ENCODE measurements at places on chromosomes 1 and 21. TPM values are rescaled to one million over a fixed set of nuclear protein-coding genes. Genes with fewer than 3 reads are reported as not detected.

Gene CGN
- 0.62 TPM for total RNA-seq

Gene TDRD10
- total RNA-seq = not detected

Gene TESK2
- total RNA-seq = 6.7 TPM

Gene DCDC2B
- not detected for total RNA-seq

Gene C4BPA
- not detected for total RNA-seq

Gene FCN3
- not detected for total RNA-seq

Gene ANGPTL3
- total RNA-seq = not detected

Gene SH2D1B
- not detected for total RNA-seq

Gene SGIP1
- 0.07 TPM for total RNA-seq

Gene PGLYRP4
- not detected for total RNA-seq

Gene TRIM17
- 1.0 TPM for total RNA-seq

Gene CDC20
- total RNA-seq = 179 TPM

Gene SLAMF6
- 55.0 TPM for total RNA-seq

Gene C1orf87
- total RNA-seq = not detected

Gene ZBTB8A
- total RNA-seq = 0.21 TPM

Gene KRTAP10-6
- not detected for total RNA-seq

Gene ZNF683
- total RNA-seq = not detected

Gene PRXL2B
- total RNA-seq = 22.1 TPM

Gene CD1D
- not detected for total RNA-seq

Gene KTI12
- 7.3 TPM for total RNA-seq

Gene FHAD1
- total RNA-seq = not detected

Gene MNDA
- not detected for total RNA-seq

Gene MIXL1
- total RNA-seq = not detected

Gene ALX3
- not detected for total RNA-seq

Gene CAMSAP2
- 6.5 TPM for total RNA-seq

Gene SLC25A24
- 5.2 TPM for total RNA-seq

Gene CCDC17
- 1.0 TPM for total RNA-seq

Gene KIF2C
- 147 TPM for total RNA-seq

Gene COG2
- total RNA-seq = 22.1 TPM

Gene IRF6
- total RNA-seq = 0.48 TPM

Gene ALG14
- total RNA-seq = 4.1 TPM

Gene ATAD3C
- 0.57 TPM for total RNA-seq

Gene LCE3D
- not detected for total RNA-seq

Gene NID1
- total RNA-seq = not detected

Gene TRIM67
- not detected for total RNA-seq

Gene FMN2
- not detected for total RNA-seq

Gene KCNE2
- not detected for total RNA-seq

Gene NBPF10
- total RNA-seq = 1.3 TPM

Gene HES3
- total RNA-seq = not detected

All from activated naive CD4-positive, alpha-beta T cell treated with anti-CD3 and anti-CD28 coated beads for 36 hours (primary cell).